ENCODE measurements at places on chromosomes 4 and X.

DNA sequence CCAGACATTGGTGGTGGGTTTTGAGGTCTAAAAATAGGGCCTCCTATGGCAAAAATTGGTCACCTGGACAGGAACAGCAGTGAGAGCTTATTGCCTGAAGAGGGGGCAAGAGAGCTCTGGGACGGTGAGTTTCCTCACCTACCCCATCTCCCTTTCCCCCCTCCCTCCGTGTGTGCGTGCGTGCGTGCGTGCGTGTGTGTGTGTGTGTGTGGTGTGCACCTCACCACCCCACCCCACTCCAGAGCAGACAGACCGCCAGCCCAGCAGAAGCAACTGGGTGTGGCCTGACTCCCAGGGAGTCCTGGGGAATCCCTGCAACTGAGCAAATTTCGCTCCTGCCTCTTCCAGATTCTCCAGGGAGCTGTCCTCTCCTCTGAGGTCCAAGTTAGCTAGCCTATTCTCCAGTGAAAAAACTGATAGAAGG is 44.7 kb downstream of the PRPS1 start:
- DNase-seq = peak; percentile 28

DNA sequence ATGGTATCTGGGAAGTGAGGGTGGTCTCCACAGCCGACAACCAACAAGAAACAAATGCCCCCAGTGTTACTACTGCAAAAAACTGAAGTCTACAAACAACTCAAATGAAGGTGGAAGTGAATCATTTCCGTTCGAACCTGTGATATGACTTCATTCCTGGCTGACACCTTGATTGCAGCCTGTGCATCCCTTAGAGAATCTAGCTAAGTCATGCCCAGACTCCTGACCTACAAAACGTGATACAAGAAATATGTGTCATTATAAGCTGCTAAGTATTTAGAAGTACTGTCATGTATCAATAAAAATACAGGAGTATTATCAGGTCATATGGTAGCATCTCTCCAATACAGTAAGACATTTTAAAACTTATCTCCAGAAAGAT is 959.7 kb upstream of the LCORL start:
- no peak for DNase-seq

- no peak for DNase-seq
These were observed 9.8 kb downstream of the EREG start for GRCh38 chr4:74374561-74375327.

DNA sequence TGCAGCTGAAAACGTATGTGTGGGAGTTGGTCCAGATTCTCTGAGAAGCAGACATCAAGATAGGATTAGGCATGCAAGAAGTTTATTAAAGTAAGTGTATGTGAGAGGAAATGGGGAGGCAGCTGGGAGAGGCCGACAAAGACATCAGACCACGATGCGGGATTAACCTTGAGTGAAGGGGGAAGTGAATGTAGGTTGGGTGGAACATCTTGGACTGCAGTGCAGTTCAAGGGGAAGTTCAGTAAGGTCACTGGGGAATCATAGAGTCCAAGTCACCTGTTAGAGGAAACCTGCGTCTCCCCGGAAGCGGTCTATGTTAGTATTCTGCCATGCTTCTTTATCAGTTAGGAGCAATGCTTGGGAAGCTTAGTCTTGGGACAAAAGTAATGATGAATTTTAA is 22.0 kb downstream of the CXCL8 start:
- DNase-seq = no peak

- DNase-seq = no peak
These were observed 191.5 kb downstream of the SLC7A11 start for GRCh38 chr4:138050601-138051000.

GRCh38 chr4:75434105-75434504 is 80.1 kb downstream of the RCHY1 start:
- no peak for DNase-seq

DNA sequence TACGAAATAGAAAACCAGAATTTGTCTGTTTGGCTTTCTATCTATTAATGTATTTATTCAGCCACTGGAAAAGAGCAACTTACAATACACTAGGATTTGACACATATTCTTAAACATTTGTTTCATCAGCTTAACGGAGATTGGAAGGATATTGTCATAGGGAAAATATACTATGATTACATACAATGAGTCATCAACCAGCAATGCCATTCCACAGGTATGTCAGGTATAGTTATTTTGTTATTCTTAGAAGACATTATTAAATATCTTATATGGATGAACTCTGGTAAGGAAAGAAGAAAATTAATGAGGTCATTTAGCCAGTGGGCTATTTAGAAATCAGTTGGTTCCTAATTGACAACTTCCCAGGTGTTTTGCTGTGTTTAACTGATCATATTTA is 926.6 kb downstream of the STIM2 start:
- no peak for DNase-seq

DNA sequence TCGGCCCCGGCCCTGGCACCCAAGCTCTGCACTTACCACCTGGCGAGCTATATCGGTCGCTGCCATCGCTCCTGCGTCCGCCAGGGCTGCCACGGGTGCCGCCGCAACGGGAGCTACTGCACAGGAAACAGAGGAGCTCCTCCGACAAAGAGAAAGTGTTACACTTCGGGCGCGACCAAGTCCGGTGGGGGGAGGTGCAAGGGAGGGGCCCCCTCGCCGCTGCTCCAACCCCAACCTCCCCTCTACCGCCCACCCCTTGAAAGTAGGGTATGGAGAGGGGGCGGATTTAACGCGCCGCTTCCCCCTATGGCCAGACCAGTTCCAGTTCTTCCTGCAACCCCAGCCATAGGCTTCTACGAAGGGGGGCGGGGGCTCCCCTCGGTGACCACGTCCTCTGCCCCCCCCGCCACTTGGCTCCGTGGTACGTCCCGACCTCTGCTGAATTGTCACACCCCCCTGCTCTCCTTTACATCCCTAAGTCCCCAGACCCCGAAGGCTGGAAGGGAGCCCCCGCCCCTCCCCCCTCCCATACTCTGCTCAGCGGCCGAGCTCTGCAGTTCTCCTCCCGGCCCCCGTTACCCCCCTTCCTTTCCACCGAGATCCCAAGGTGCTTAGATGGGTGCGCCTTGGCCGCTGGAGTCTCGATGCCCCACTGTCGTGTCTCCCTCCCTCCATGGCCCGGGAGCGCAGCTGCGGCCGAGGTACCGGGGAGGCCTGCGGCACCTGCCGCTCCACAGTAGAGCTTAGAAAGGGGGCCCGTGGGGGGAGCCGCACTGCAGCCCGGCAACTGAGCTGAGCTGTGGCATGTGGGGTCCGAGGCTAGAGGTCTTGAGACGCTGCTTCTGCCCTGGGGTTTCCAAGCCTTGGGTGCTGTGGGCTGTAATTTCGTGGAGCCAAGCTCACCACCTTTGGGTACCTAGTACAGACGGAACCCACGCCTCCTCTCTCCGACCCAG is at the start of gene SEPTIN6:
Gene SEPTIN6 (minus strand): TSS at position 129 of the 956 bp plus-strand sequence. CDS start 63 bp downstream, at position 66.
- peak; percentile 59 for DNase-seq

- DNase-seq = no peak
These were observed 53.2 kb upstream of the SPANXB1 start for GRCh38 chrX:140949233-140949632.

DNA sequence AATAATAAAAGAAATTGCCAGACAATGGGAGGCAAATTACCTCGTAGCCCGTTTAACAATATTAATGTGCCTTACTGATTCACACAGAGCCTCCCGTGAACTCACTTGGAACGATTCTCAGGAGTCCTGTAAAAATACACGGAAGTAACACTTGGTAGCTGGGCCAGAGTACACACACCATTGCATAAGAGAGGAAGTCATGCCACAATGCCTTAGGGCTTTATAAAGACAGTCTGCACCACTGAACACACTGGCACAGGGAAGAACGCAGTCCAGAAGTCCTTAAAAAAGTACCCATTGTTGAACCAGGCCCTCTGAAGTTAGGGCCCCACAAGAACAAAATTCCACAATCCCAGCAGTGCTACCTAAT is 15.1 kb downstream of the SLC2A9 start:
- DNase-seq = peak; percentile 86

All from HepG2 (cell line).